B cell (primary cell): ENCODE measurements at places on chromosomes 2 and 18.

DNA sequence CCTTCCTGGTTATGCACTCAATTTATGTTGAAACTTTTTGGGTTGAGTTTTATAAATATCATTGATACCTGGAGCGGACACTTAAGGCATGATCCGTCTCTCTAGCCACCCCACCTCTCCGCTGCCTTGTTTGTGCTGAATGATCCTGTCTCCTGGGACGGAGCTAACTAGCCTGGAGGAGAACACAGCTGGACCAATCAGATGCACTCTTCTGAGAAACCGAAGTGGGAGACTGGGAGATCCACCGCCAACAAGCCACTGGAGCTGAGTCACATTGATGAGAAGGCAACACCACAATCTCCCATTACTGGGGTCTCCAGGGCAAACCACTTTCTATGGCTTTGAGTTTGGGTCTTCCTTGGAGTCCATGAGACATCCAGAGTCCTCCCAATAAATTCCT is 29.3 kb downstream of the CYP26B1 start:
- DNase-seq = no peak
- H3K27me3 ChIP-seq = no peaks in the 10 kb centered on the region
- no peaks in the 10 kb centered on the region for H3K36me3 ChIP-seq
- H3K27ac ChIP-seq = no peak overlapping the region

GRCh38 chr18:75496151-75496550 is 68.6 kb upstream of the SMIM21 start:
- no peak overlapping the region for H3K27ac ChIP-seq
- H3K36me3 ChIP-seq = no peaks in the 10 kb centered on the region
- H3K4me1 ChIP-seq = no peaks in the 10 kb centered on the region
- DNase-seq = no peak

DNA sequence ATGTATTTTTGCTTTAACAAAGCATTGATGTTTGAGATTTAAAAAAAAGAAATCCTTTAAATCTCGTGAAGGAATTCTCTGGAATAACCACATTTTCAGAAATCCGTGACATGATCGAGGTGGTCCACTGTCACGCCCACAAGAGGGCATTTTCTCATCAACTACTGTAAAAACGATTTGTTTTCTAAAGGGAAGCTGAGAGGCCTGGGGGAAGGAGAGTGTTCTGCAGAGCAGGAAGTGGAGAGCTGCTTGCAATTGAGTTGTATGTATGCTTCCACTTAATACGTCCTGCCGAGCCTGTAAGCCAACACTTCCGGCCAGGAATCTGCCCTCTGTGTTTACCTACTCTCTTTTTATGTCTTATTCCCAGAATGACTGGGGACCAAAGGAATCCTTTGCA is 19.4 kb downstream of the KLHL29 start:
- H3K36me3 ChIP-seq = no peaks in the 10 kb centered on the region
- peak overlapping the region; percentile 1 for H3K4me3 ChIP-seq
- peaks cover 16% of the 10 kb centered on the region for H3K4me1 ChIP-seq
- DNase-seq = peak; percentile 56
- no peaks in the 10 kb centered on the region for H3K27me3 ChIP-seq
- peak overlapping the region; percentile 60 for H3K27ac ChIP-seq

DNA sequence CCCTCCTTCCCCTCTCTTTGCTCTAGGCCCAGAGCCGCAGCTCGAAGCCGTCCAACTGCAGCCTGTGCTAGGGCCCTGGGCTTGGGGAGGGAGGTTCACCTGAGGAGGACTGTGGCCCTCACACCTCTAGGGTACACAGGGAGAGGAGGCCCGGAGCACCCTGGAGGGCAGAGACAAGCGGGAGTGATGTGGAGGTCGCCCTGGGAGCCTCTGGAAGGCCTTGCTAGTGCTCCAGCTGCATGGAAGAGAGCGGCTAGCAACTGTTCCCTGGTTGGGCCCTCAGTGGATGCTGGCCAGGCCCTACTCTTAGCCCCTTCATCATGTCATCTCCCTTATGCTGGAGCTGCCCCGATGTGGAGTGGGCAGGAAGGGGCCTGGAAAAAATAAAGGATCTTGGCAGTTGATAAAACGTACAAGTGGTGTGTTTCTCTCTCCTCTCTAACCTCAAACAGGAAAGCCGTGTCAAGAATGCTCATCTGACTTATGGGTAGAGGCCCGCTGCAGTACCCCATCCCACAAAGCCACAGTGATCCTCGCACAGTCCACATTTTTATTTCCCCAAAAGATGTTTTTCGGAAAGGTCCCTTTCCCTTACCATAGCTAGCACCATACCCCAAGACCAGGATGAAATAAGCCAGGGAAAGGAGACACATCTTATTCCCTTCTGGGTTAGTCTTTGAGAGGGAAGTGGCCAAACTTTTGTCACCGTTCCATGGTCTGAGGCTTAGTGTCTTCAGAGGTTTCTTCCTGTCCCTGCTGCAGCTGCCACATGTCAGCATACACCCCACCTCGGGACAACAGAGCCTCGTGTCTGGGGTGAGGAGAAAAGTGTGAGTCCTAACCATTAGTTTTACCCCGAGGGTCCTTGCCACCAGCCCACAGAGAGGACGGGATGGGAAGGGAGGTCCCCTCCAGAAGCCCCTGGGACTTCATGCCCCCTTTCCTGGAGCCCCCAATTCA is 2.9 kb downstream of the ZFAND2B start:
- H3K27ac ChIP-seq = no peak overlapping the region
- H3K36me3 ChIP-seq = peaks cover 7% of the 10 kb centered on the region
- DNase-seq = no peak
- no peaks in the 10 kb centered on the region for H3K27me3 ChIP-seq

GRCh38 chr2:106366204-106366885 is 101.9 kb downstream of the RGPD3 start:
- no peak overlapping the region for H3K27ac ChIP-seq
- no peak overlapping the region for H3K4me3 ChIP-seq
- H3K27me3 ChIP-seq = no peaks in the 10 kb centered on the region
- no peaks in the 10 kb centered on the region for H3K4me1 ChIP-seq
- no peaks in the 10 kb centered on the region for H3K36me3 ChIP-seq
